ENCODE measurements at places on chromosomes 7 and 10.

GRCh38 chr7:74217455-74218342 is 7.9 kb downstream of the LAT2 start:
- DNase-seq = no peak

- no peak for DNase-seq
These were observed 1.7 kb upstream of the PAX2 start for GRCh38 chr10:100743626-100744135.

GRCh38 chr10:121541450-121542120 is 56.7 kb downstream of the FGFR2 start:
- no peak for DNase-seq

- DNase-seq = no peak
These were observed 141.4 kb downstream of the GRID1 start for GRCh38 chr10:86225103-86225782.

DNA sequence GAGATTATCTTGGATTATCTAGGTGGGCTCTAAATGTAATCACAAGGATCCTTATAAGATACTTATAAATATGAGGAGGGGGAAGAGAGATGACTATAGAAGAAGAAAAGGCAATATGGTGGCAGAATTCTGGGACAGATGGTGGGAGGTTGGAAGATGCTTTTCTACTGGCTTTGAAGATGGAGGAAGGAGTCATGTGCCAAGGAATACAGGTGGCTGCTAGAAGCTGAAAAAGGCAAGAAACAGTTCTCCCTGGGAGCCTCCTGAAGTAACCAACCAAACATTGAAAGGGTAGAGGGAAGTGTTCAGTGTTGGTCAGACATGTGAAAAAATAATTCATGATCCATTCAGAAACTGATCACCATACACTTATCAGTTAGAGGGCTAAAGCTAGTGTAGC is 213.3 kb downstream of the WDR11 start:
- no peak for DNase-seq

DNA sequence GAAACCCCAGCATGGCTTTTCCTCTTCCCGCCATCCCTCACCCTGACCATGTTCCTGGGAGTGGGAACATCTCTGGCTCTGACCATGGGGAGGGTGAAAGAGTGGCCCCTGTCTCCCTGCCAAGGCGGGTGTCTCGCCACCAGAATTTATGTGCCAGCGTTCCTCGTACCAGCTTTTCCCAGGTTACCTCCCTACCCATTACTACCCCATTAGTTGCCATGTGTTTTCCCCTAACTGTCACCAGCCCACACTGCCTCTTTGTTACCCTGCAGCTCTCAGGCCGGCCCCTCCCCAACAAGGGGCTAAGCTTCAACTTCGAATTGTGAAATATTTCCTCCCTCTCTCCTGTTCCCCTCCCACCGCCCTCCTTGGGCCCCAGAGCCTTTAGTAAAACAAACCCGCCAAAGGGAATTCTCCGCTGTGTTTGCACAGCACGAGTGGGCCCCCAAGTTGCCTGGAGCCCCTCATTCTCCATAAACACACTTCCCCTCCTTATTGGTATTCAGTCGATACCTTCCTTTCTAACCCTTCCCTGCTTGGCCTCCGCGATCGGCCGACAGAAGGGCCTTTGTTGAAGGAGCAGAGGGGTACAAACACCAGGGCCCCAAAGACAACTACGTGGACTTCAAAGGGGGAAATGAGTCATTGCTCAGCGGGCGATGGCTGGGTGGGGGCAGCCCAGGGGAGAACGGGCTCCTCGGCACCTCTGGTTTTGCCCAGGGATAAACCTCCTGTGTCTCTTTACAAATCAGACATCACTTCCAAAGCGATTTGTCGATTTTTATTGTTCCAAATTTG is 45.5 kb downstream of the SLIT1 start:
- no peak for DNase-seq

- no peak for DNase-seq
These were observed 80.6 kb downstream of the RGS10 start for GRCh38 chr10:119461923-119462322.

GRCh38 chr7:84274029-84274638 is 79.5 kb upstream of the SEMA3A start:
- no peak for DNase-seq

DNA sequence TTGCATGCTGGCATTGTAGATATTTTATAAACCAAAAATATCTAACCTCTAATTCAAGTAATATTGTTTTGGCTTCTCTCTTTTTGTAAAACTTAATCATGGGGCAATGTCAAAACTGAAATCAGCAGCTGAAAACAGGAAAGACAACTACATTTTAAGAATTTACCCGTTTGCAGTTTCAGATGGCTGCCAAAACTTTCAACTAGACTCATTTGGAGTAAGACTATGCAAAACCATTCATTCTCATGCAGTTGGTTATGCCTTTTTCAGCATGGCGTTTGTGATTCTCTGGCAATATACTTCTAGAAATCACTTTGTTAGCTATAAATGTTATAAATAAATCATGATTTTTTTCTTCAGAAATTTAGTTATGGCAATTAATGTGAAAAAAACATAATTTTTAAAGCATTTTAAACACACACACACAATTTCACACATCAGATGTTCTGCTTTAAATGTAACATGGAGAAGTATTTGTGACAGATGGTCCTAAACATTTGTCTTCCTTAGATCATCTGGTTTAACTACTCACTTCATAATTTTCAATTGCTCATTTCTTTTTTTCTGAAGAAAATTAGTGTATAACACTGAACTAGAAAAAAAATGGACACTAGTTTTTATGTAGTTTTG is 116.4 kb downstream of the ITGB8 start:
- no peak for DNase-seq

- no peak for DNase-seq
These were observed 47.9 kb downstream of the PWWP2B start for GRCh38 chr10:132444877-132445351.

- no peak for DNase-seq
These were observed 509.9 kb downstream of the PARD3 start for GRCh38 chr10:34305189-34305588.

DNA sequence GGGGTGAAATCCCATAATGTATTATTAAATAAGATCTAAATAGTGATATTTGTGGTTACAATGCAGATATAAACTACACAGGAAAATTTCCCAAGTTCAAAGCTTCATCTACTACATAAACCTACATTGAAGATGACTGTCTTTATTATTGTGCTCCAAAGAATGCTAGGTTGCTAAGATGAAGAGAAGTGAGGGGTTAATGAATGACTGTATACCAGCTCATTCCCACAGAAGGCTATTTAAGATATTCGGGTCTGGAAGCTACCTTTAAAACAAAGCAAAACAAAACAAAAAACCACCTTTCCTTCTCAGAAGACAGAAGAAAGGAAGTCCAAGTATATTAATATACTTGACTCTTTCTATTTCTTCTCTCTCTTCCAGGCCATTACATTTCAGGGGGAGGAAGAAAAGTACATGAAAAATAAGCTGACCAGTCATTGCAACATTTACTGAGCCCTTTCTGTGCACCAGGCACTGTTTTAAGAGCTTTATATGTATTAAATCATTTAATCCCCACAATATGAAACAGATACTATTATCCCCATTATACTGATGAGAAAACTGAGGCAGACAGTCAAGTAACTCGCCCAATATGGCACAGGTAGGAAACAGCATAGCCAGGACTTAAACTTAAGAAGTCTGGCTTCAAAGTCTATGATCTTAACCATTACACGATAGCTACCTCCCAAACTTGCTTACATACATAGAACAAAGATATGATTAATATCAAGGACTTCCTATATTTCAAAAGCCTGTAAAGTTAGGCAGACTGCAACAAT is 48.1 kb downstream of the TNPO3 start:
- DNase-seq = no peak

DNA sequence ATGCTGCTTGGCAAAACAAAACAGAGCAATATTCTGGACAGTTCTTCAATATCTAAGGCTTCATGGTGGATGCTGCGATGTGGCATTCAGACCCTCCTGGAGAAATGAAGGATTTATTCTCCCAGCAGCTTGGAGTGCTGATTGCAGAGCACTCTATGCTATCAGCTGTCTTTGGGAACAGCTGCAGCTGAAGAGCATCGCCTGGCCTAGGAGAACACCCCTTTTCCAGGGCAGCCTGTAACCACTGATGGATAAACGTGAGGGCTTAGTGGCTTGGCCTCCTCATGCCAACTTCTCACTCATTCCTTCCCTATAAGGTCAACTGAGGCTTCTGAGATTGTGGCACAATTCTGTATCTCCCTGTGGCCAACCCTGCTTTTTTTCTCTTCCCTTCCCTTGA is 638.1 kb upstream of the CNTNAP2 start:
- DNase-seq = no peak

- DNase-seq = no peak
These were observed 20.5 kb downstream of the ZRANB1 start for GRCh38 chr10:124962421-124962820.

DNA sequence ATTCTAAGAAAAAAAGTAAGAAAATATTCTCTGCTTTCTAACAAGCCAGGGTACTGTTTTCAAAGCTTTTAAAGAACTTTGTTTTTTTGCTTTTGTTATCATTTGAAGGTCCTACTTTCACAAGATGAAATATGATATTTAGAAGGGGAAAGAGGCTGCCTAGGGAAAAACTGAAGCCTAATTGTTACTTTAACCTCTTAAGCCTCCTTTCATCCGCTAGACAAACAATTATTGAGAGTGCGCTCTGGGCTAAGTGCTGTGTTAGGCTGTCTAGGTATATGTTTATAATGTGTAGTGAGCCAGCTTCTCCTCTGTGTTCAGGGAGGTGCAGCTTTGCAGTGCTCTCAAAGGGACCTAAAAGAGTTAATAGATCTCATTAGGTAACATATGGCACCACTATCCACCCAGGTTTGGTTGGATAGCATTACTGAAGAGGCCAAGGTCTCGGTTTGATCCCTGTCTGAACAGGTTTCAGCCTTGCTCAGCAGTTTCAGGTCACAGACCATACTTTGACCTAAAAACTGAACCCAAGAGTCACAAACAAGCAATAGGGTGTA is 17.9 kb downstream of the PDK4 start:
- DNase-seq = no peak

- no peak for DNase-seq
These were observed 205.2 kb downstream of the GLRX3 start for GRCh38 chr10:130341356-130341755.

- DNase-seq = no peak
These were observed 226.8 kb downstream of the PRPF18 start for GRCh38 chr10:13813550-13813949.

- no peak for DNase-seq
These were observed 71.4 kb upstream of the DYNC1I1 start for GRCh38 chr7:95700917-95701316.

GRCh38 chr7:33040803-33041516 is 21.6 kb downstream of the NT5C3A start:
- peak; percentile 34 for DNase-seq

DNA sequence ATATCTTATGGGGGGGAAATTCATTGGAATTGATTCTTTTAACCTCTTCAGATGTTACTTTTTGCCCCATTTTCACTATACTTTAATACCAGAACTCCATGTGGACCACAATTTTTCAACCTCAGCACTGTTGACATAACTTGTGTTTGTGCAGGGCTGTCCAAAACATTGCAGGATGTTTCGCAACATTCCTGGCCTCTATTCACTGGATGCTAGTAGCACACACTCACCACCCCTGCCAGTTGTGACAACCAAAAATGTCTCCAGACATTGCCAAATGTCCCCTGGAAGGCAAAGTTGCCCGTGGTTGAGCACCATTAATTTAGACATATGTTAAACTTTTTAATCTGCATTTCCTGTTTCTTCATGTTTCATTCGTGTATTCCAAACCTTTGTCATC is 234.7 kb downstream of the GFRA1 start:
- no peak for DNase-seq

DNA sequence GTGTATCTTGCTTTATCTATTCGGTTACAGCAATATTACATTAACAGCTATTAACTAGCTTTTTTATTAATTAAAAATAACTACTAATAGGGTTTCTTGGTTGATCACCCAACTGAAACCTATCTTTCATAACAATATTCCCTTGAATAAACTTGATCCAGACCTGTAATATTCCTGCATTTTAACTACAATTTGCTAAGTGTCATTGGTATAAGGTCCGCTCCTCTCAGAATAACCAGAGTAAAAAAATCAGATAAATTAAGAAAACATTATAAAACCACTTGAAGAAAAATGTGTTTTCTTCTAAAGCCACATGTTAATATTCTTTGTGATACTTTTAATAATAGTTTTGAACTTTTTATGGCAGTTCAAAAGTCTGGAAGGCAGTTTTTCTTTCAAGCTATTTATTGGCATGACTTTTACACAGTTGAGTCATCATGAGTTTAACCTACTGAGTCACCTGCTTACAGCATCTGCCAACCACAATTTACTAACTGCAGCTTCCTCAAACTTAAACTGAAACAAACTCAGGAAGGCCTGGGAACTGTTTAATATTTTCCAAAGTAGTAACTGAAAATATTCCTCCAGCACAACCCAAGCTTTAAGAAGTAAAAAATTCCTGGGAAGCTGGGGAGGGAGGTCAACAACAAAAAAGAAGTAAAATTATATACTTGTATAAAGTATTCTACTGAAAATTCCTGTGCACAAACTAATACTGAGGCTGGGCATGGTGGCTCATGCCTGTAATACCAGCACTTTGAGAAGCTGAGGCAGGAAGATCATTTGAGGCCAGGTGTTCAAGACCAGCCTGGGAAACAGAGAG is 103.2 kb downstream of the NRBF2 start:
- no peak for DNase-seq

GRCh38 chr10:121596689-121597503 is 1.3 kb downstream of the FGFR2 start:
- no peak for DNase-seq

DNA sequence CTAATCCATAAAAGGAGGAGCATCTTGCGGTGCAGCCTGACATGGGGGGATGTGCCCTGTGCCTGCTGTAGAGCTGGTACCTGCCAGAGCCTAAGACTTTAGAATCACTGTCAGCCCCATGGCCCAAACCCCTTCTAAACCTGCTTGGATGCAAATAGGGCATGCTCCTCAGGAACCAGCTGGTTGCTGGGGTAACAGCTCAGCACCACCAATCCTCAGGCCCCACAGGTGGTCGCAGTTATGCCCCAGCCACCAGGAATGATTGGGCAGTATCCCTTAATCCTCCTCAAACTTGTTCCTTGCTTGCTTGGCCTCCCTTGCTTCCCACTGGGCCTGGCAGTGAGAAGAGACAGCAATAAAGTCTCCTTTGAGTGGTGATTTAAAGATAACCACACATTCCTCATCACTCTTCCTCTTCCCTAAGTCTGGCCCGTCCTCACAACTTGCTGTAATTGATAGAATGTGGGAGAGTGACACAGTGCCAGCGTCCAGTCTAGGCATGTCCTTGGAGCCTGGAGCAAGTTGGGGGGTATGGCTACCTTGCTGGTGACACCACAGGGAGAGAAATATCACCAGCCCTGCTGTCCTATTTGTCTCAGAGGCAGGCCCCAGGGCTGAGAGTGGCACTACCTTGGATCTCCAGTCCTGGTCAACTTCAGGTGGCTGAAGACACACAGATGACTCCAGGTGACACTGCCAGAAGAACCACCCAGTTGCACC is 43.0 kb downstream of the VSTM4 start:
- DNase-seq = no peak

- no peak for DNase-seq
These were observed 19.9 kb downstream of the ABRAXAS2 start for GRCh38 chr10:124821520-124821919.

All from stimulated activated CD4-positive, alpha-beta T cell treated with anti-CD3 and anti-CD28 coated beads, TNF-alpha, amount 100 ng/mL, for 4 hours (primary cell).